ENCODE measurements at places on chromosomes 4 and X.
A peak's percentile ranks its signal among the peaks of the same experiment; 100 is the strongest.

- no peak for DNase-seq
Measured at GRCh38 chrX:152642931-152643564, 5.4 kb downstream of the GABRQ start.

DNA sequence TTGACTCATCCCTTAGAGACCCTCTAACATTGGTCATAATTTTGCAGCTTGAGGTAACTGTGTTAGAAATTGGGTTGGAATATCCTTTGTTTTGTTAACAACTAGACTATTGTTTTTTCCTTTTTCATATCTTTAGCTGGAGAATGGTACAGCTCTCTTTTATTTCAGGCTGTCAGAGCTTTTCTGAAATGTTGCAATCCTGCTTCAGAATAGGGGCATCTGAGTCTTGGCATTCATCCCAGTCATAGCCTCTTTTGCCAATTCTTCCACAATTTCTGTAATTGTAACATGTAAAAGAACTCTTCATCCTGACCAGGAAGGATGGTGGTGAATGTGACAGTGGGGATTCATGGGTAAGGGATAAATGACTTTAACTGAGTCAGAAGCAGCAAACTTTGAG is 128.7 kb downstream of the FHIP1A start:
- DNase-seq: no peak

- no peak for DNase-seq
Measured at GRCh38 chrX:119607018-119607389, 780 bp upstream of the NKRF start.

- DNase-seq: no peak
Measured at GRCh38 chr4:7003879-7004240, 39.3 kb upstream of the TADA2B start.

DNA sequence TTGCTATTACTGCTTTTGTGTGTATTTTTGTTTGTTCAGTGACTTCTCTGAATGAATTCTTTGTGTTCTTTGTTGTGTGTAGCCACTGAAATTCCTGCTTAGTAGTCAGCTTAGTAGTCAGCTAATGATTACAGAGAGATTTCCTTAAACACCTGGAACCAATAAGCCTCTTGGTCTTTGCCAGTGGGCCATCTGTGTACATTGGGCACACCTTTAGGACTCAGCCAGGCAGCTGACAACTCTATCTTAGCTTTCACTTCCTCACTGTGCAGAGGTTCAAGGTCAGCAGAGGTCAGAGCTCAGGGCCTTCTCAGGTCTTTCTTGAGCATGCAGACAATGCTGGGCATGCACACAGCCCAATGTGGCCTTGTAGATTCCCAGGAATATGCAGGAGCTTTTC is 59.3 kb downstream of the RWDD4 start:
- DNase-seq: no peak

DNA sequence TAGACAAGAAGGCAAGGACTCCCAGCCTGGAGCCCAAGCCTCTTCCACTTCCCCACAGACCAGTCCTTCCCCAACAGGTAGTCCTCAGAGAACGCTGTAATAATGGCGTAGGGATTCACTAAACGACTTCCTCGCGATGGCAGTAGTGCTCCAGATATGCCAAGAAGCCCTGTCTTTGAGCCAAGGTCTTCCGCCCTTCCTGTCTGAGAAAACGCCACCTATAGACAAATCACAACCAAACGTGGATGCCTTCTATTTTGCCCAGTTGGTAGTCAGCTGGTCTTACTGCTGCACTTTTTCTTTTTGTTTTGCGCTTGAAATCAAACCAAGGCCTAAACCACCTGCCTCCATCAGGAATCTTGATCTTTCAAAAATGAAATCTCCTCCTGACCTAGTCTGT is 203.3 kb downstream of the OR13H1 start:
- DNase-seq: no peak

- DNase-seq: no peak
Measured at GRCh38 chr4:153084980-153085630, 119.1 kb upstream of the TRIM2 start.

- DNase-seq: no peak
Measured at GRCh38 chr4:71009890-71010588, 16.6 kb downstream of the DCK start.

DNA sequence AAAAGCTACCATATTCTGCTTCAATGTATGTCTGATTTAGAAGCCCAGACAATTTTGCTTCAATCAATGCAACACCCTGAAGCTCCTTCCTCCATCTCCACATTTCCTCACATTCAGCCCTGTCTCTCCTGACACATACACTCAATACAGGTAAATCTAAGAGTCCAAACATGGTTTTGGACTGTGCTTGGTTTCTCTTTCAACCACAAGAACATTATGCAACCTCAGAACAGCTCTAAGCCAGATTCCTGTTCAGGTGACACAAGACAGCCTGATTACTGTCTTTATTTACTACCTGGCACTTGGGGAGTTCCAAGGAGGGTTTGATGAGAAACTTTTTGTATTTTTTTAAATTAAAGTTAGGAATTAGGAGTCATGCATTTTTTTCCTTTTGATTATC is 307.5 kb upstream of the SLIT2 start:
- DNase-seq: no peak

GRCh38 chrX:13001961-13002671 is 27.2 kb downstream of the TMSB4X start:
- DNase-seq: no peak

DNA sequence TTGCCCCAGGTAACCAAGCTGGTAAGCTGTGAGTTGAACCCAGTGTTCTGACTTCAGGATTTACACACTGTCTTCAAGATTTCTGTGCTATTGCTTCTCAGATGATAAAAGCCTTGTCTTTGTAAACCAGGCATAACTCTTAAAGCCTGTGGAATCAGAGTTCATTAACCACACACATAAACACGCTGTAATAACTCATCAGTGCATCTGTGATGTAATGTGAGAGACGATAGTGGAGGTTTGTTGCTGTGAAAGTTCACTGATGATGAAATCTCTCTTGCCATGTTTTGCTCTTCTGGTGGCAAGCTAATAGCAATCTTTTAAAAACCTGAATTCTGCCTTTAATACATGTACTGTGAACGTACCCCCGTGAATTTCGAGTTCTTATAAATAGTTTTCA is 41.5 kb downstream of the CLCN4 start:
- no peak for DNase-seq

GRCh38 chr4:182846036-182846435 is 71.2 kb downstream of the DCTD start:
- no peak for DNase-seq

DNA sequence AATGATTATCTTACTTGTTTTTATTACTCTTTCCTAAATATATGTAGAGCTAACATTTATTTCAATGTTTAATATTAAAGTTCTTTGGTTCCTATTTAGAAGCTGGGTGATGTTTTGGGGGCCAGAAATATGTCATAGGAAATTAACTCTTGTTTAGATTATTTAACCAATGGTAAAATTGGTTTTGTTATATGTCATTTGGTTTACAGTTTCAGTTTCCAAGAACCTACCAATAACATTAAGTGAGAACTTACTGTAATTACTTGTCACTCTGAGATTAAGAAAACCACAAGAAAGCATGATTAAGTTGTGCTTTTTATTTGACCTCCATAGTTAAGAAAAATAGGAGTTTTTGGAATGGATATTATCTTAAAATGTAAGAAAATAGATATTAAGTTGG is 121.2 kb downstream of the NDST3 start:
- DNase-seq: no peak

GRCh38 chr4:184983672-184984356 is 34.5 kb upstream of the HELT start:
- DNase-seq: no peak

- no peak for DNase-seq
Measured at GRCh38 chr4:1601533-1601835, 82.6 kb downstream of the FAM53A start.

DNA sequence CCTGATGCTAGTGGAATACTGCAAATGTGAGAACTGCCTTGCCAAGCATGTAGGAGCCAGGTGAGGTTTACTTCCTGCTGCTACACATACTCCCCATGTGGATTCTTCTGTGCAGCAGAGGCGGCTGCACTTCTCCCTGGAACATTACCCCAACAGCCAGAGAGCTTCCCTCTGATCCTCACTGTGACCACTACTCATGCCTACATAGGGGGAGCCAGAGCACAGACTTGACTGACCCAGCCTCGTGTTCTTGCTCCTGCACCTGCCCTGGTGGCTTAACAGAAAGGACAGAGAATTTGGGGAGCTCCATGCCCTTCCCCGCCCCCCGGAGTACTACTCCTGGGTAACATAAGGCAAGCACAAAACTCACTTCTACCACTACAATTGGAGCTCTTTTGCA is 38.4 kb downstream of the UGT2A2 start:
- no peak for DNase-seq

GRCh38 chr4:10837151-10837550 is 152.6 kb upstream of the CLNK start:
- DNase-seq: no peak

DNA sequence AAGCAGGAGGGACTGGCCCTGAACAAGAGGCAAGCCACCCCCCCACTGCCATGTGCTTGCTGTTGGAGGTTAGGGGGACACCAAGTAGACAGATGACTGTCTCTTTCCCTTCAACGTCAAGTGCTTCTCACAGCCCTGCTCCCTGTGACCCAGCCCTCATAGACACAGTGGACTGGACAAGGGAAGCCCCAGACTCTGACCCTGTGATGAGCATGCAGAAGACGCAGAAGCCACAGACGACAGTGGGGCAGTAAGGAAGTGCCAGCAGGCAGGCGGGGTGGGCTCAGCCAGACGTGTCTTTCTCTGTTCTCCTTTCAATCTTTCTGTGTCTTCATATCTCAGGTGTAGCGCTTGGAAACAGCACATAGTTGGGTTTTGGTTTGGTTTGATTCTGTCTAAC is 2.4 kb upstream of the L1CAM start:
- no peak for DNase-seq

DNA sequence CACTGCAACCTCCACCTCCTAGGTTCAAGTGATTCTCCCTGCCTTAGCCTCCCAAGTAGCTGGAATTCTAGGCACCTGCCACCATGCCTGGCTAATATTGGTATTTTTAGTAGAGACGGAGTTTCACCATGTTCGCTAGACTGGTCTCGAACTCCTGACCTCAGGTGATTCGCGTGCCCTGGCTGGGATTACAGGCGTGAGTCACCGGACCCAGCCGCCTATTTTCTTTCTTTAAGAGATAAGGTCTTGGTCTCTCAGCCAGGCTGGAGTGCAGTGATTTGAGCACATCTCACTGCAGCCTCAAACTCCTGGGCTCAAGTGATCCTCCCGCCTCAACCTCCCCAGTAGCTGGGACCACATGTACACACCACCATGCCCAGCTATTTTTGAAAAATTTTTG is 166.5 kb downstream of the DHRSX start:
- no peak for DNase-seq

- DNase-seq: no peak
Measured at GRCh38 chr4:156767911-156768415, 203.6 kb downstream of the PDGFC start.

DNA sequence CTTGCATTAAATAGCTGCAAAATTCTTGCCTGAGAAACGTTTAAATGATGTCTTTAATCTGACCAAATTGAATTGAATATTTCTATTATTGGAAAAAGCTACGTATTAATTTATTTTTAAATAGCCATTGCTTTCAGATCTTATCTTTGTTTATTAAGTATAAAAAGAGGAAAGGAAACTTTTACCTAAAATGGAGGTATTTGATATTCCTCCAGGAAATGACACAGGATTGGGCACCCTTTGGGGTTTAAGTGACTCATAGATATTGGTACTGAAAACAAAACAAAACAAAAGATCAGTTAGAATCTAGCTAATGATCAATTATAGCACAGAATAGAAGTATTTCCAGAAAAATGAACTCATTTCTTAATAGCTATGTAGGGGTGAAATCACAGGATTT is 34.1 kb downstream of the PLS3 start:
- DNase-seq: no peak

DNA sequence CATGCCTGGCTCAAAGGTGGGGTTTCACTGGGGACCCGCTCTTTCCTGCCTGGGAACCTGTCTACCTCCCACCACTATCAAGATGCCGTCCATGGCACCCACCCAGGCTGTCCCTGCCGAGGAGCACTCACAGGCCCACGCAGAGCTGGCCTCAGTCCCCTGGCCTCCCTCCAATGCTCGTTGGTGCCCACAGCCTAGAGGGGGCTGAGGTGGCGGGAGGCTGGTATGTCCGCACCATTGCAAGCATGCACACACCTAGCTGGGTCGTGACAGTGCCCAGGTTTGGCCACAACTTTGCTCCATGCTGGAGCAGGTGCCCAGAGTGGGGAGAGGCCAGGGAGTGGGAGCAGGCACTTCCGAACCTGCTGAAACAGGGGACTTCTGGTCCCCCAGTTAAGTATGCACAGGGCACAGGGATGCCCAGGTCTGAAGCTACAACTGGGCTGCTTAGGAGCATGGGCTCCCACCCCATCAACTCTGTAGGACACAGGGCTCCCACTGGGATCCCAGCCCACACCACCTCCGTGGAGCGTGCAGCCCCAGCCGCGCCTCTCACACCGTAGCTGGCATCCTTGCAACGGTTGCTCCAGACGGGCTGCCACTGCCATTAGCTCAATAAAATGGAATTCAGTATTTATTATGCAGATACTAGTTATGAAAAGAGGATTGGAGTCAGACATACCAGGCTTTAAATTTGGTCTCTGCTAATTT is 1376.1 kb upstream of the TENM3 start:
- no peak for DNase-seq

- DNase-seq: no peak
Measured at GRCh38 chr4:147839663-147840062, 107.8 kb downstream of the ARHGAP10 start.

- no peak for DNase-seq
Measured at GRCh38 chrX:136094962-136095361, 52.4 kb upstream of the FHL1 start.

DNA sequence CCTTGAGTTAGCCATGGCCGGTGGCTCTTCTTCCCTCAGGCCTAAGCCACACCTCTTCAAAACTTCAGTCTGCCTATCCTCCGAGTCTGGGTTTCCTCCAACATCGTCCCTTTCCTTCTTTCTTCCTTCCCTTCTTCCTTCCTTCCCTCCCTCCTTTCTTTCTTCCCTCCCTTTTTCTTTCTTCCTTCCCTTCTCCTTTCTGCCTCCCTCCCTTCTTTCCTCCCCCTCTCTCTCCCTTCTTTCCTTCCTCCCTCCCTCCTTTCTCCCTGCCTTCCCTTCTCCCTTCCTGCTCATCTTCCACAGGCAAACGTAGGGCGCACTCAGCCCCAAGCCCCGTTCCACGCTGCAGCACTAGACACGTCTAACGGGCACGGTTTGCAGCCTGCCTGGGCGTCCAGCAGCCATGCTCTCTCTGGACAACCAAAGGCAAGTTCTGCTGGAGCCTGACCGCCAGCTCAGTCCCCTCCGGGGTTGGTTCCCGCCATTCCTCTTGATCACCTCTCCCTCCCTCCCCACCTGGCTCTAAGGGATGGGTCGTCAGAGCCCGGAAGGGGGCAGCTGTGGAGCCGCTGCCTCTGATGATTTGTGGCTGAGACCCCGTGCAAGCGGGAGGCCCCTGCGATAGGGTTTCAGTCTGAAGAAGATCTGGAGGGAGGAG is 34.1 kb upstream of the CLDN24 start:
- DNase-seq: no peak

- DNase-seq: peak; percentile 27
Measured at GRCh38 chr4:25863347-25863784, 578 bp upstream of the SEL1L3 start.
